ENCODE measurements at places on chromosomes 2 and 18.

GRCh38 chr2:147031897-147032296, 812.9 kb upstream of the ACVR2A start:
- no peak for DNase-seq

- no peak for DNase-seq
Observed at GRCh38 chr2:104752504-104752903, 101.4 kb upstream of the POU3F3 start.

- no peak for DNase-seq
Observed at GRCh38 chr2:230986520-230987136, 9.3 kb upstream of the SPATA3 start.

DNA sequence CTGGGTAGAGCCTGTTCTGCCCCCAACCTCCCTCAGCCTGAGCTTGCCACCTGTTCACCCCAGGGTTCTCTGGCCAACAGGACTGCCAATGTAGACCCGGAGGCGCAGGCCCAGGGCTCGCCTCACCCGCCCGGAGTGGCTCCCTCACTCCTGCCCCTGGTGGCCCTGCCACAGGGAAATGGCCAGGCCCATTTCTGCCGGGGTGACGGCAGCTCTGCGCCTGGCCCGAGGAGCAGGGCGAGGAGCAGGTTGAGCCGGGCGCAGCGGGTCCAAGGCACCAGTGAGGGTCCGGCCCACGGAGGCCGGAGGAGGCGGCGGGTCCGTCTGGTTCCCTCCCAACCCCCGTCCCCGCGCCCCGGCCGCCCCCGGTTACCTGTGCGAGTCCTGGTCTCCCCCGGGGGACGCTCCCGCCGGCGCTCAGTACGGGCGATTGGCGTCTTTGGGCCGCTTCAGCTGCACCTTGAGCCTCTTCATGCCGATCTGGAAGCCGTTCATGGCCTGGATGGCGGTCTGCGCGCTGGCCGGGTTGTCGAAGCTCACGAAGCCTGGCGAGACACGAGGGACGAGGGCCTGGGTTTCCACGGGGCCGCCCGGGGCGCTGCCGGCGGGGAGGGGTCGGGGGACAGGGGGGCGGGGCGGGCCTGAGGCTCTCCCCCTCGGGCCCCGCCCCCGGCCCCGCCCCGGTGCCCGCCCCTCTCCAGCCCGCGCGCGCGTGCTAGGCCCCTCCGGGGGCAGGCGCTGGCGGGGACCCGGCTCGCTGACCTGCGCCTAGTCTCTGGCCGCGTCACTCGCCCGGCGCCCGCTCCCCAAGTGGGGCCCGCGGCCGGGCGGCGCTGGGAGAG, 312.0 kb downstream of the CELF4 start:
- peak; percentile 54 for DNase-seq

- no peak for DNase-seq
Observed at GRCh38 chr18:62073461-62074281, 113.2 kb downstream of the PIGN start.

GRCh38 chr2:64296695-64297346, 152.6 kb upstream of the PELI1 start:
- no peak for DNase-seq

Data from right hindlimb (tissue), 1 donor.